ENCODE measurements at places on chromosomes 3 and 15. TPM values are rescaled to one million over a fixed set of nuclear protein-coding genes. Genes with fewer than 3 reads are reported as not detected.

The PLSCR5 gene
- polyA plus RNA-seq: not detected

The CEP97 gene
- polyA plus RNA-seq: 3.5 TPM

The IFRD2 gene
- 69.7 TPM for polyA plus RNA-seq

DNA sequence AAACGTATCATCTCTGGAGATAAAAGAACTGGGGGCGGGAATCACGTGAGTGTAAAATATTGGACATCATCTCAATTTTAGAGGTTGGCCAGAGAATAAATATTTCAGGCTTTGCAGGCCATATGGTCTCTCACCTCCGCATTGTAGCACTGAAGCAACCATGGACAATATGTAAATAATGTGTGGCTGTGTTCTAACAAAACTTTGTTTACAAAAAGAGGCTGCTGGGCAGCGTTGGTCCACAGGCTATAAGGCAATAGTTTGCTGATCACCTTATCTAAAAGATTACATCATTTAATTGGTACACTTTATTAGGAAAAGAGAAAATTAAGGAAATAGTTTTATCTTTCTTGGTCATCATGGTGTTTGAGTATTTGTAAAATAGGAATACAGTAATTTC is 22.5 kb upstream of the SHC4 start:
- DNase-seq: no peak

- no peak for DNase-seq
These were observed 259.9 kb downstream of the PLCL2 start for GRCh38 chr3:17144665-17144993.

GRCh38 chr15:70034596-70034995 is 63.1 kb downstream of the TLE3 start:
- no peak for DNase-seq

DNA sequence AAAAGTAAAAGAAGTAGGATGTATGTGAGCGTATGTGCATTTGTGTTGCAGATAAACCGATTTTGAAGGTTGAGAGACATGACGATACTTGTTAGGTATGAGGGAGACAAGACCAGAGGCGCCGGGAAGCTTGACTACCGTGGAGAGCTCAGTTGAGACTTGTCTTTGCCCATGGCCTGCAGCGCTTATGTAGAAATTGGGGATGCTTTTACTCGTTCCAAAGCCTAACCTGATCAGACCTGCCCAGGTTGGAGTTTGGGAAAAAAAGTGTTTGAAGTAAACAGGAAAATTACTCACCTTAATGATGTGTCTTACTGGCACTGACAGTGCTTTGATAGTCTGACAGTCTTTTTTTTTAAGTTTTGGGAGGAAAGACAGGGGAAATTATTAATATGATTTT is 202.8 kb downstream of the TP63 start:
- DNase-seq: no peak

DNA sequence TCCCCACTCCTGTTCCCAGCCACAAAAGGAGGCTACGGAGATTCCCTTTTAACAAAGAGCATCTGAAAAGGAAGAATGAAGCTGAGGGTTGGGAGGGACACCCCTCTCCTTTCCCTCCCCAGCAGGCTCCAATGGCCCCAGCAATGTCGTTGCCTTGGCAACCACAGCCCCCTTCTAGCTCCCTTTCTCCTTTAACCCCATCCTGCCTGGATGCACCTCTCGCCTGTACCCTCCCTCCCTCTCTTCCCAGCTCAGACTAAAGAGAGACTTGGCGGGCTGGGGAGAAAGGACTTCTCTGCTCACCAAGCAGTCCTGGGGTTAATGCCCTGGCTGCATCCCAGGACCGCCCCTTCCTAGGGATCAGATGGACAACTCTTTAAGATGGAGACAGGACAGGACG is 7.1 kb upstream of the RPL29 start:
- no peak for DNase-seq

- no peak for DNase-seq
These were observed 115.9 kb upstream of the ST8SIA2 start for GRCh38 chr15:92277776-92278175.

- no peak for DNase-seq
These were observed 18.0 kb downstream of the ATP10A start for GRCh38 chr15:25844981-25845680.

DNA sequence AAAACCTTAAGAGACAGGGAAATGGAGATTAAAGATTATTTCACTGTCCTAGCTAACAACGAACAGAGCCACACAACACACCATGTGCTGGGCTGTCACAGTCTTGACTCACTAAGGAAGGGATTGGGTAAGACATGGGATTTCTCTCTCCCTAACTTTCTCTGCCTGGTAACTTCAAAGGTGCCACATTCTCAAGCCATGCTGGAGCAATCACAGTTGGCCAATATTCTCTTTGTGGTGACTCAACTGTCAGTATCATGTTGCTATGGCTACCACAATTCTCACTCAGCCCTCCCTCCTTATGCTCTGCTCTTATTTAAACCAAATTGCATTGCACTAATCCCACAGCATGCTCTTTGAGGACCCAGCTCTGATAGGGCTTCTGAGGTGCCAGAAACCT is 74.0 kb downstream of the OXNAD1 start:
- no peak for DNase-seq

GRCh38 chr15:90664650-90665287 is 52.4 kb upstream of the BLM start:
- DNase-seq: no peak

- no peak for DNase-seq
These were observed 97.1 kb downstream of the CD47 start for GRCh38 chr3:107993771-107994170.

Data from naive thymus-derived CD8-positive, alpha-beta T cell (primary cell).